ENCODE measurements at places on chromosomes 16 and 17.

GRCh38 chr17:82929011-82929622 lies 89.3 kb upstream of the ZNF750 start:
- no peak for DNase-seq

- DNase-seq, result no peak
Observed at GRCh38 chr17:48644910-48645557, 18.9 kb upstream of the HOXB9 start.

GRCh38 chr17:40284085-40284713 lies 3.5 kb upstream of the CDC6 start:
- no peak for DNase-seq

DNA sequence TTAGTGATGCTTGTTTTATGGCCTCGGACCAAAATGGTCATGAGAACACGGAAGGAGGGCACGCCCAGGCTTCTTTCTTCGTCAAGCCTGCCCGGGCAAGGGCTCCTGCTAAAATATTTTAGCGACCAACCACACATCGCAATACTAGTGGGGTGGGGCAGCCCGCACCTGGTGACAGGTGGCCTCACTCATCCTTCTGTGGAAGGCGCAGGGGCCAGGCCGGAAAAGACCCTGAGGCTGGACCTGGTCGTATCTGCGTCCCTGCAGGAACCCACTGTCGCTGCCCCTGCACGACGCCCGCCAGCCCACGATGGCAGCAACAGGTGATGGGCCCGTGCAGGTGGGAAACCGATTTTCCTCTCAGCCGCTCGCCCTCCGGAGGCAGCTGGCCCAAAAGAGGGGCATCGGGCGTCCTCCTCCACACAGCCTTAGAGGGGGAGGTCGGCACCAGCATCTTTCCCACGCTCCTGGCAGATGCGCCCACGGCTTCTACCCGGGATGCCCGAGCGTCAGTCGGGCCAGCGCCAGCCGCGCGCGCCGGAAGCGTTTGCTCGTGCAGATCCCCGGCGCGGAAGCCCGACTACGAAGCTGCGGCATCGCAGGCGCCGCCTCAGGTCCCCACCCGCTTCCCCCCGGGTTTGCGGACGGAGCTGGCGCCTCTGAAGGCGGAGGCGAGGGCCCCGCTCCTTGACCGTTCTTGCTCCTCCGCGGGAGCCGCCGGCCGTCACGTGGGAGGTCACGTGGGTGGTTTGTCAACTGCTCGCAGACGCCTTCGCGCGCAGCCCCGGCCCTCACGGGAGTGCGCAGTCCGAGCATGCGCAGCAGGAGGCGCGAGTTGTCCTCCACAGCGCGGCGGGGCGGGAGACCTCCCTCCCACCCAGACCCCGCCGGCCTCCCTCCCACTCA lies 22.8 kb upstream of the FOXK2 start:
- DNase-seq, result peak; percentile 92

DNA sequence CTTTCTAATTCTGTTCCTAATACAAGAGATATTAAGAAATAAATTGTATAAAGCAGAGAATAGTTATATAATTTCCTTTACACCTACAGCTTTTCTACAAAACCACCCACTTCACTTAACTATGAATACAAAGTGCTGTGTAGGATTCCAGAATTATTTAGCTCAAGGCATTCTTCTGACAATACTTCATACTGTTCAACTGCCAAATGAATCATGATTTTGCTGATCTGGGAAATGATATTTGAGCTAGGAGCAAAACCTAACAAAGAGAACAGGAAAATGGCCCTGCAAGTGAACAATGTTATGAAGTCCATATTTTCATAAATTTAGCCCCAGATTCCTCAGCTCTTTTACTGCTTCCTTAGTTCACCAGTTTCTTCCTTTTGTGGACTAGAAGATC lies 12.9 kb downstream of the BBS2 start:
- DNase-seq, result no peak

DNA sequence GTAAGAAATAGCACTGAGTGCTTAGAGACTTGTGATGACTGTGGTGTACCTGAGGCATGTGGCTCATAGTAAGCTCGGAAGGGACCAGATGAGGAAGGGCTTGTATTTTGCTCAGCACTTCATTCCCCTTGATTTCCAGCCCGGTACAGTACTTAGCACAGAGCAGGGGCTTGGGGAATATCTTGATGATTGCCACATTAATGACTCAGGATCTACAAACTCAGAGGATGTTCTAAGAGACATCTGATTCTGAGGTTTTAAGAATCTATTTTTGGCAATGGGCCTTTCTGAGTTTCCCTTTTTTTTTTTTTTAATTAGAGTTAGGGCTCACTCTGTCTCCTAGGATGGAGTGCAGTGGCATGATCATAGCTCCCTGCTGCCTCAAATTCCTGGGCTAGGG lies 9.1 kb downstream of the ASPHD1 start:
- no peak for DNase-seq

DNA sequence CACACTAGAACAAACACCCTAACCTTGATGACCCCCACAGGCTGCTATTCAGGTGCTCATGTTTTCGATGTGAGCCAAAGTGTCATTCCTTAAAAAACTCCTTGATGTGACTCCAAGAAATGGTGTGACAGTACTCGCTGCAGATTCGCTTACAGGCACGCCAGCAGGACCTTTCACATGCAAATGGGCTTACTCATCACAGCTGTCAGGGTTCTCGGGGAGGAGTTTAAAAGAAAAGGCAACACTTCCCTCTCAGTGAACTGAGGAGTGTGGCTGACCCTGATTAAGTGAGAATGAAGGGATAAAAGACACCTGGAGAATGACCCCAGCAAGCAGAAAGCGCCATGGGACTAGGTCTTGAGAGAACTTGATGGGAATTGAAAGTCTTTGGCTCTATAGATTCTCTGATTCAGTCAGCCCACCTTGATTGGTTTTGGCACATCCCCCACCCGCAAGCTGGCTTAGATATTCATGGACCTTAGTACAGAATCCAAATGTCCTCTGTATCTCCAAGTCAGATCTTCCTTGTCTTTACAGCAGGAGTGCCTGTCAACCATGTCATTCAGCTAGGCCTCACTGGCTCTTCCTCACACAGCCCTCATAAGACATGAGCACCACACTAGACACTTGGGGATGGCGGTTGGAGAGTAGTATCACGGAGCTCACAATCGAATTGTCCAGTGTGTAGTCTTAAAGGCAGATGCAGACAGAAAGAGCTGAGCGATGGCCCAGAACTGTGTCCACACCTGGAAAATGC lies 82.6 kb downstream of the HIC1 start:
- no peak for DNase-seq

DNA sequence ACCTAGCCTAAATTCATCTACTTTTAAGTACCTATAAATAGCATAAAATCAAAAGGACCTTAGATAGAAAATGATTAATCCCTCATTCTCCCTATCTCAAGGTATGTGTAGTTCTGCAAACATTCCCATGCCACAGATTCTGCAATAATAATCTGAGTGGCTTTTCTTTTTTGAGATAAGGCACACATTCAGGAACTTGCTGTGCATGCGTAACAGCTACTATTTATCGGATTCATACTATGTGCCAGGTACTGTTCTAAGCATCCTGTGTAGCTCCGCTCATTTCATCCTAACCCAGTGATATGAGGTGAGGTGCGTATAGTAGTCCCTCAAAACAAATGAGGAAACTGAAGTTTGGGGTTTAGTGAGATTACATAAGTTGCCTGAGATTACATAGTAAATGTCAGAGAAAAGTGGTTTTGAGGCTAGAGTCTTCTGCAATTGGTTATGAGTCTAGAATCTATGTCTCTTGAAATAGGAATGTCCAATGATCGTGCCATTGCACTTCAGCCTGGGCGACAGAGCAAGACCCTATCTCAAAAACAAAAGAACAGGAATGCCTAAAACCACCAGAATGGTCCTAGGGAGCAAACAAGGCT lies 2.0 kb upstream of the ZNF263 start:
- DNase-seq, result no peak

GRCh38 chr16:23734176-23734893 lies 20.5 kb upstream of the CHP2 start:
- DNase-seq, result no peak

- DNase-seq, result peak; percentile 8
Observed at GRCh38 chr16:1613728-1614455, 1.7 kb downstream of the CRAMP1 start.

GRCh38 chr16:79303959-79304387 lies 296.6 kb downstream of the MAF start:
- no peak for DNase-seq

- DNase-seq, result no peak
Observed at GRCh38 chr17:80746262-80746935, 201.8 kb downstream of the RPTOR start.

- DNase-seq, result no peak
Observed at GRCh38 chr17:48800626-48801217, 16.3 kb downstream of the TTLL6 start.

DNA sequence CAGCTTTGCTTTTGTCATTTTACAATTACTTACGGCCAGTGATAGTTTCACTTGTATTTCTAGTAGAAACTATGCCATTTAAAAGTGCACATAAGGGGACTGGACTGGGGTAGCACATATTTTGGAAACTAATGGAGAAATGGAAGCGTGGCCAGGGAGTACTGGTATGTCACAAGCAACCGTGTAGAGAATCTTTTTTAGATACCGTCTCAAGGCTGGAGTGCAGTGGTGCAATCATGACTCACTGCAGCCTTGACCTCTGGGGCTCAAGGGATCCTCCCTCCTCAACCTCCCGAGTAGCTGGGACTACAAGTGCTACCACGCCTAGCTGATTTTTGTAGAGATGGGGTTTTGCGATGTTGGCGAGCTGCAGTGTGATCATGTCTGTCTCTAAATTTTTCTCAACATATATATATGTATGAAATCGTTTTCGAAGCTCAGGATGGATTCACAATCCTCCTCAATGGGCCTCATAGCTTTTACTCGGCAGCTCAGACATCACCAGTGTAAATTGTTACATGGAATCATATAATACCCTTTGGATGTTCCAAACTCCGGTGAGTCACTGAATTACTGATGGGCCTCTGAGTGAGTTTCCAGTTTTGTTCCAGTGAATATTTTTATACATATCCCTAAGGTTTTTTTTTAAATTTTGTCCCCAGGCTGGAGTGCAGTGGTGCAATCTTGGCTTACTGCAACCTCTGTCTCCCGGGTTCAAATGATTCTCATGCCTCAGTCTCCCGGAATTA lies 51.7 kb downstream of the ZNF778 start:
- no peak for DNase-seq

All from stimulated activated CD4-positive, alpha-beta T cell treated with anti-CD3 and anti-CD28 coated beads, Interleukin-4, amount 100 ng/mL, for 24 hours (primary cell).